ENCODE measurements at places on chromosomes 1 and 21.

DNA sequence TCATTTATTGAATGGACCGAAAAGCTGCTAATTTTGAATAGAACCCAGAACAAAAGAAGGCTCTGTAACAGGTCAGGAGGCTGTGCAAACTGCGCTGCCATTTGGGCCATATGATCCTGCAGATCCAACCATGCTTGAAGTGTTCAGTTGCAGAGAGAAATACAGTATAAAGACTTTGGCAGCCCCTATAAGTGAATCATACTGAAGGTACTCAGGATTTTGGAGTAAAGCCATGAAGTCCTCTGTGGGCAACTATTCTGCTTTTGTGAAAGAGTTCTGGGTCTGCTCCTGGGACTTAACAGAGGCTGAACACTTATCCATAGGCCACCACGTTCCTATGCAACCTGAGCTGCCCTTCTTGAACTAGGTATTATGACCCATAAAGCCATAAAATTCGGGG lies 1613.6 kb upstream of the PRMT6 start:
- no peak for DNase-seq

DNA sequence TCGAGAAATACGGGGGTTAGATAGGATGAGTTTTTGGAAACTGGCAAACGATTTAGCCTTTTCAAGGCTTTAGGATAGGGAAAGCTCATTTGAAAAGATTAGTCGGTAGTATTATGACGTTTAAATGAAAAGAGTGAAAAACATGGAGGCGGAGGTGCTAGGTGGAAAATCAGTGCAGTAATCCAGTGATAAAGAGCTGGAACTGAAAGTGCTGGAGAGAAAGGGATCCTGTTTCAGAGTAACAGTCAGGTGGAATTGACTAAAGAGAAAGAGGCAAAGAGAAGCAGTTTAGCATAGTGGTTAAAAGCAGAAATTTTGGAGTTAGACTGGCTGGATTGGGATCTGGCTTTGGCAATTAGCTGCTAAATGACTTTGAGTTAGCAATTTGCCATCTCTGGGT lies 945 bp downstream of the WDR3 start:
- DNase-seq, result peak; percentile 7

- DNase-seq, result no peak
These were observed 152.2 kb downstream of the S1PR1 start for GRCh38 chr1:101388904-101389546.

DNA sequence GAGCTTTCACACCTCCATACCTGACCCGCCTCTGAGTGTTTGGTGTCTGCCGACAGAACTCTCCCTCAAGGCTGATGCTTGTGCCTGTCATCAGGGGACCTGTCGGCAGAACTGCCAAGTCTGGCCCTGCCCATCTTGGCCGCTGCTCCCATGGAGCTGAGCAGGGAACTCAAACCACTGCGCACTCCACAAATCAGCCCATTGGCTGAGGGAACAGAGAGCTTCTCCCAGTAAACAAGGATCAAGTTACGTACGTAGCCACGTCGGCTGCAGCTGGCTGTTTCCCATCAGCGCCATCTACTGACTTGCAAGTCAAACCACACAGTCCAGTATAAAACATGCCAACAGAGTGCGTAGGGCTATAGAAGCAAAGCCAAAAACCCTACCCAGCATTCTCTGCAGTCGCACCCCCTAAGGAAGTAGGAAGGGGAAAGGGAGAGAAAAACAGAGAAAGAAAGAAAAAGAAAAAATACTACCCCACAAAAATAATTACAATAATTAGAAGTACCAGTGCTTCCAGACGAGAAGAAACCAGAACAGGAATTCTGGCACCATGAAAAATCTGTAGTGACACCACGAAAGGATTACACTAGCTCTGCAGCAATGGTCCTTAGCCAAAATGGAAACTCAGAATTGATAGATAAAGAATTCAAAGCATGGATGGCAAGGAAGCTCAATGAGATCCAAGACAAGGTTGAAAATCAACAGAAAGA lies 13.1 kb downstream of the KRTAP13-1 start:
- DNase-seq, result no peak

DNA sequence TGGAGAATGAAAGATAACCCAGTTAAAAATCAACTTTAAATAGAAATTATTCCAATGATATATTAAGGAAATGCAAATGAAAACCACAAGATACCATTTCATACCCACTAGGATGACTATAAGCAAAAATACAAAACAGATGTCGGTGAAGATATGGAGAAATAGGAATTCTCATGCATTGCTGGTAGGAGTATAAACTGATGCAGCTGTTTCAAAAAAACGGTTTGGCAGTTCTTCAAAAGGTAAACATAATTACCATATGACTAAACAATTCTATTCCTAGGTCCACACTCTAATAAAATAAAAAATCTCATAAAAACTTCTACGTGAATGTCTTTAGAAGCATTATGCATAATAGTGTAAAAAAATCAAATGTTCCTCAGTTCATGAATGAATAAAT lies 763.3 kb upstream of the BRINP3 start:
- DNase-seq, result no peak

DNA sequence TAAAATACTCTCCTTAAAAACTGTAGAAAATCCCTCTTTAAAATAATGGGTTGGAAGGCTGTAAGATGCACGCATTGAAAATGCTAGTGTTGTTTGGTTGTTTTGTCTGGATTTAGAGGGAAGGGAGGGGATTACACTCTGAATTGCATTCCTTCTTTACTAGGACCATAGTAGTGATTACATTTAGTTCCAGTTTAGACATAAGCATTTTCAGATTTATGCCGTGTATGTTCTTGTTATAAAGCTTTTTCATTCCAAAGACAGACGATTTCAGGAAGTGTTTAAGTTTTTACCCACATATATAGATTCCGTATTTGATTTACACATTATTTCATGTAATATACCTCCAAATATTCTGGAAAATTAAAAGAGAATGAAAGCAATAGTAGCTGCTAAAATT lies 538.4 kb downstream of the PTPRC start:
- no peak for DNase-seq

- DNase-seq, result peak; percentile 26
These were observed 5.7 kb downstream of the SLC6A17 start for GRCh38 chr1:110155878-110156522.

- no peak for DNase-seq
These were observed 195.0 kb upstream of the PBX1 start for GRCh38 chr1:164363980-164364379.

GRCh38 chr1:64675718-64676345 lies 69.0 kb upstream of the RAVER2 start:
- DNase-seq, result peak; percentile 14
